Muscle of arm (tissue), 14 donors: ENCODE measurements at places on chromosomes 1 and 21. TPM values are rescaled to one million over a fixed set of nuclear protein-coding genes. Genes with fewer than 3 reads are reported as not detected.

LSS gene
- 36.8 TPM for polyA plus RNA-seq

HIVEP3 gene
- 3.7 TPM for polyA plus RNA-seq

F11R gene
- polyA plus RNA-seq: 40.4 TPM

DNA sequence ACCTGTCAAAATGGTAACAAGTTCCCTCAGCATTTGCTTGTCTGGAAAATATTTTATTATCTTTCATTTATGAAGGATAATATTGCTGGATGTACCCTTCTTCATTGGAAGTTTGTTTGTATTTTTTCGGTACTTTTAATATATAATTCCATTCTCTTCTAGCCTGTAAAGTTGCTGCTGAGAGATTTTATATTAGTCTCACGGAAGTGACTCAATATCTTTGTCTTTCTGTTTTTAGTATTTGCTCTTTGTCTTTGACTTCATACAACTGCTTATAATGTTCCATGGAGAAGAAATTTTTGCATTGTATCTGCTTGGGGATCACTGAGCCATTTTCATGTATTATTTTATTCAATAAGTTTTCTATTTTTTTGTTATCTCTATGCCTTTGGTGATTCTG is 1777.5 kb downstream of the BRINP3 start:
- no peak for DNase-seq

DNA sequence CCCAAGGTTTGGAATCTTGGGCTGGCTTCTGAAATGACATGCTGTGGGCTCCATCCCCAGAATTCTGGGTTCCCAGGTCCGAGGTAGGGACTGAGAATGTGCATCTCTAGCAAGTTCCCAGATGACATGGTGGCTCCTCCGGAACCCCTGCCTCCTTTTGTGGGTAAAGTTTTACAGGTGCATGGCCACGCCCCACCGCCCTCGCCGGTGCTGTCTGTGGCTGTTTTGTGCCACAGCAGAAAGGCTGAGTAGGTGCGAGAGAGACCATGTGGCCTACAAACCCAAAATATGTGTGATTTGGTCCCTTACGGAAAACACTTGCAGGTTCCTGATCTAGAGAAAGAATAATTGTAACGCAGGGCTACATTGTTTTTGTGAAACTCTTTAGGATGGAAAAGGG is 30.9 kb downstream of the SKI start:
- DNase-seq: no peak

GRCh38 chr21:41809891-41810596 is 43.2 kb upstream of the RIPK4 start:
- no peak for DNase-seq
